ENCODE measurements at places on chromosomes 13 and 19. TPM values are rescaled to one million over a fixed set of nuclear protein-coding genes. Genes with fewer than 3 reads are reported as not detected.

The PSG1 gene
- not detected for total RNA-seq

The PTGER1 gene
- not detected for total RNA-seq

The RASL11A gene
- 1.5 TPM for total RNA-seq

The CAPN12 gene
- total RNA-seq: 0.25 TPM

The AKT2 gene
- total RNA-seq: 36.9 TPM

The FPR3 gene
- total RNA-seq: under 0.01 TPM

The KLK7 gene
- not detected for total RNA-seq

The RYR1 gene
- 2.2 TPM for total RNA-seq

The BRME1 gene
- total RNA-seq: 14.8 TPM

The C19orf25 gene
- total RNA-seq: 13.5 TPM

The PSG6 gene
- not detected for total RNA-seq

The TICAM1 gene
- 1.5 TPM for total RNA-seq

The CXCL17 gene
- total RNA-seq: not detected

The PALM gene
- total RNA-seq: 84.1 TPM

The ANGPTL8 gene
- not detected for total RNA-seq

The MATK gene
- 16.0 TPM for total RNA-seq
